ENCODE measurements at places on chromosomes 11 and 22.

DNA sequence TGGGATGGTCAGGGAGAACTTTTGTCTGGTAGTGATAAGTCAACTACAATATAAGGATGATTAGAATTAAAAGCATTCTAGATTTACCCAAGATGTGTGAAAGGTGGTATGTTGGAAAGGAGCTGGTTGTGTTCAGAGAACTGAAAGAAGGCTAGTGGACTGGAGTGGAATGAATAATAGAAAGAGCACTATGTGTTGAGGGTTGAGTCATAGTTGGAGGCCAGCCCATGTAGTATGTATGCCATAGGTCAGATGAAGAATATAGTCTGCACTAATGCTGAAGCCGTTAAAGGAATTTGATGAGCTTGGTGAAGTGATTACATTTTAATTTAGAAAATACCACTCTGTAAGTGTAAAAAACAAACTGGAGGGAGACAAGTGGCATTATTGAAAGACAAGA lies 514.1 kb downstream of the CNTN5 start:
- no peak for DNase-seq

GRCh38 chr11:115075356-115075755 lies 397.0 kb downstream of the NXPE2 start:
- no peak for DNase-seq

DNA sequence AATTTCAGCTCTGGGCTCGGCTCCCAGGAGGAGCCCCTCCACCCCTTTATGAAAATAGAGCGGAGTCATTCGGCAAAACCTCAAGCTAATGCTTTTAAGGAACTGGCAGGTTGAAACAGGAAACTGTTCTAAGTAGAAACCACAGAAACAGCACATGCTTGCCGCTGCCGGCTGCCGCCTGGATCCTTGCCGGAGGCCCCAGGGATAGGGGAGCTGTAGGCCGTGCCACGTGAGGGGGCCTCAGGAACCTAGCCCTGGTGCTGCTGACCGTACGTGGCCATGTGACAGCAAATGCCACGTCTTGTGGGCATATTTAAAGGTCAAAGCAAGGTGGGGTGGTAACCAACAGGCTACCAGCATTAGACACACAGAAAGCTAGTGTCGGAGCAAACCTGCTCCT lies 77.9 kb upstream of the TIMP3 start:
- DNase-seq = no peak

- DNase-seq = no peak
Measured at GRCh38 chr11:93285430-93285829, 45.1 kb upstream of the DEUP1 start.

GRCh38 chr22:47388331-47388730 lies 625.9 kb downstream of the TBC1D22A start:
- no peak for DNase-seq

DNA sequence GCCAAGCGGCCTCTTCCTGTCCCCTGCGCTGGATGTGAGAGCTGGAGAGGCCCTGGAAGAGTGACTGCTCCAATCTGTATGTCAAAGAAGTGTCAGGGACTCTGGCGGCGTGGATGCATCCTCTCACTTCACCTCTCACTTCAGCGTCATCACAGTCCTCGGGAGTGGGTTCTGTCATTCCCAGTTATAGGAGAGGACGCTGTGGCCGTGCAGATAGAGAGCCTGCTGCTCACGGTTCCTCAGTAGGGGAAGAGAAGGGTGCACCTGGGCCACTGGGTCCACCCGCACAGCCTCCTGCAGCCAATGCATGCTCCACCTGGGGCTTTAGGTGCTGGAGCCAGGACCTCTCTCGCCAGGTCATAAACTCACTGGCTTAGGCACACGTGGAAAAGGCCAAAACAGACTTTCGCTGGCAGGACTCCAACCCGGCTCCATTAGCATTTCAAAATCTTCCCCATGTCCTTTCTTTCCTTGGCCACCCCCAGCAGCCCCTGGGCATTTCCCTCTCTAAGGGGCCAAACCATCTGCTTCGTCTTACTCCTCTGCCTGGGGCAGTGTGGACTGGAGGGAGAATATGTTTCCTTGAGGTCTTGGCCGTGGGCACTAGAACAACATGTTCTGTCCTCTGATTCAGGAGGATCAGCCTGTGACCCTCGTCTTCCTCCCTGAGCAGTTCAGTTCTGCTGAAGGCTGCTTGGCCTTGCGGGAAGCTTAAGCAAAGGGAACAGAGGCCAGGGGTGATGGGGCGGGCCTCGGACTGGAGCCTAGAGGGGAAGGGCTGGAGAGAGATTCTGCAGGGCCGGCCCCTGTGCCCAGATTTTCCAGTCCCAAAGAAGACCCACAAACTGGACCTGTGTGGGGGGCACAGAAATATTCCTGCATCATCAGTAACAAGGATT lies 57.8 kb downstream of the ST14 start:
- no peak for DNase-seq

DNA sequence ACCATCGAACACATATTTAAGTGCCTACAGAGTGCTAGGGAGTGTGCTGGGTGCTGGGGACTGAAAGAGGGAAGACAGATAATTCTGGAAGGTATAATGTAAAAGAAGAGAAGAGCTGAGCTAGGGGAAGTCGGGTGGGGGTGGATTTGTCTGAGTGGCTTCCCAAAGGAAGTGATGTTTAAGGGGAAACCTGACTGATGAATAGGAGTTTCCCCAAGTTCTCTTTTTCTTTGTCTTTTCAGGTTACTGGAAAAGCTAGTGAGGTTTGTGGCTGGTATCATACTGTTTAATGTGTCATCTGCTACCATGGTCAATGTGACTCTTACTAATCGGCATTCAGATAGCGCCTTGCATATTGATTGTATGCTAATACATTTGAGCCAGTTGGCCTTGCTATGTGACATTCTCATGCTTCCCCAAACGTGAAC lies 151.6 kb upstream of the MTMR2 start:
- DNase-seq = no peak

DNA sequence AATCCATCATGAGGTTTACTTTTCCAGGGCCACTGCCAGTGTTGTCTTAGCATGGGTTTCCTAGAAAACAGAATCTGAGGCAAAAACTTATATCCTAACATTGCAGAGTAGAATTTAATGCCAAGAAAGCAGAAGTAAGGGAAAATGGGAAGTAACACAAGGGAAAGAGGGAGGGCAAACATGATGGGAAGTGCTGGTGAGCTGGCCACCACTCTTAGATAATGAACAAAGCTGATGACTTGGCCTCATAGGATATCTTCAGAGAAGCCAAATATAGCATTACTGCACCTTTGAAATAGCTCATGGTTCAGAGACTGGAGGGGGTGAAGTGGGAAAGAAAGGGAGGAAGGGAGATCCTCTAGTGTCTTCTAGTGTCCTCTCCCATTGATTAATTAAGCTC lies 24.8 kb upstream of the CALCB start:
- no peak for DNase-seq

DNA sequence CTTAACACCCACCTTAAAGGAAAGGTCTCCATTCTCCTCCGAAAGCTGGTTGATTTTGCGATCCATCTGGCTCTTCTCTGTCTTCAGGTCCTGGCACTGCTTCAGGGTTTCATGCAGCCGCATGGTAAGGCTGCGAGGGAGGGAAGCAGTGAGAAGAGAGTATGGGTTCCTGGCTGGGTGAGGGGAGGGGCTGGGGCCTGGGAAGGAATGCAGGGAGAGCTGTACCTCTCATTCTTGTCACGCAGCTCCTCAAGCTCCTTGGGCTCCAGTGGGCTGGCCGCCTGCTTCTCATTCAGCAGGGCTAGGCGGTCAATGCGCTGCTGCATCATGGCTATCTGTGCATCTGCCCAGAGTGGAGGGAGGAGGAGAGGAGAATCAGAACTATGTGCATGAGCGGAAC lies 19.5 kb downstream of the IL18BP start:
- DNase-seq = no peak

DNA sequence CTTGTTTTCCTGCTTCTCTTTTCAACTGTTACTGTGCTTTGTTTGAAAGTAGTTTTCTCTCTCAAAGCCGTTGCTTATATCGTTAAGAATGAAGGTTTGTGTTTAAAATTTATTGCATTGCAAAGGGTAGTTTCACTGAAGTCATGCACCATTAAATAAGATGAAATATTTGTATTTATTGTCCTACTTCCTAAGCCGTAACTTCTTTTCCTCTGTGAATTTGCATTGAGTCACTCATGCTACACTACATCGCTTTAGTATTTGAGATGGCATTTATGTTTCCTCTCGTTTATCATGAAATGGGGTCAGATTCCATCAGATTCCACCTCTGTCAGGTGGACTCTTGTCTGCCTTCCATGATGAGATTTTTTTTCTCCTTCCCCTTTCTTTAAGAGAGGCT lies 65.8 kb upstream of the RASSF10 start:
- no peak for DNase-seq

- DNase-seq = no peak
Measured at GRCh38 chr11:34970480-34970879, 54.1 kb downstream of the PDHX start.

- DNase-seq = no peak
Measured at GRCh38 chr22:27057717-27058116, 400.3 kb downstream of the MIAT start.

DNA sequence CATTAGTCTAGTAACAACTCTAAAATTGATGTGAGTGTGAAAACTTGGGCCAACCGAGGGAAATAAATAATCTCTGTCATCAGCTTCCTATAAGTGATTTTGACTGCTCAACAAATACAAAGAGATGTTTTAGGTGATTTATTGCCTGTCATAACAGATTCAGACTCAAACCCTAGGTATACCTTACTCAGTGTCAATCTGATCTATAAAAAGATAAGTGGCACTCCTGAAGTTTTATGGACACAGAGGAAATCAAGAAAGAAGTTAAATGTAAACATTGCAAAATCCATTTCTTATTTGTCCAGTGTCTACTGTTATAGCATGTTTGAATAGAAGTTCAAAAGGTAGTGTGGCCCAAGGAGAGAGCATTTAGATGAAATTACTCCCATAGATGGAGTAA lies 30.4 kb upstream of the TYR start:
- DNase-seq = no peak

GRCh38 chr11:78138291-78138690 lies 1.1 kb downstream of the ALG8 start:
- DNase-seq = no peak

DNA sequence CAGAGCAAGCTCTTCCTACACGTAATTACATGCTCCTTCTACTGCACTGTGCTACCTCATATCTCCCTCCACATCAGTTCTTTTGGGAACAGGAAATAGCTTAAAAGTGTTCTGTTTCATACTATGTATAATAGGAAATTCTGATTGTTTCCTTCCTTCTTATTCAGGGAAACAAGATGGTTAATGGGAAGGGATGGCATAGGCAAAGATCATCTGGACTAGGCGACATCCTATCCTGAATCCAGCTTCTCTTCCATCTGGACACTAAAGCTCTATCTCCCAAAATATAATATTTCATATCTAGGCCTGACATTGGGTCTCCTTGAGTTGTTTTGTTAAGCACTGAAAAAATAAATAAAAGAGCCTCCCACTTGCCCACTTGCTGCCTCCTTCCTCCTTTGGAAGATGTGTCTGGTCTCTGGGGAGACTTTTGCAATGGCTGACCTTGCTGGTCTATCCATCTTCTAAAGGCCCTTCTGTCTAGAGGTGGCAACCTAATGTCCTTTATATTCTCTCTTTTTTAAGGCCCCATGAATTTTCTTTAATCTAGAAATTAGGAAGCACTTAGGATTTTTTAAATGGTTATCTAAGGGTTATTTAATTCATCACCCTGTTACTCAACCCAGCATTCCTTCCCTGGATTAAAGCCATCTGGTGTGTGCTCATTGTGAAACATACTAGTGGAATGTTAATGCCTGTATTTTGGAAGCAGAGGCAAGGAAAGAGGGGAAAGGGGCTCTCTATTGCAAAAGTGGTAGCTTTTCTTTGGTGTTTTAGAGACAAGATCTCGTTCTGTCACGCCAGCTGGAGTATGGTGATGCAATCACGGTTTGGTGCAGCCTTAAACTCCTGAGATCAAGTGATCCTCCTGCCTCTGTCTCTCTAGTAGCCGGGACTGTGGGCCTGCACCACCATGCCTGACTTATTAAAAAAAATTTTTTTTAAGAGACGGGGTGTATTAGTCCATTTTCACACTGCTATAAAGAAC lies 20.6 kb downstream of the CLMP start:
- DNase-seq = peak; percentile 49

DNA sequence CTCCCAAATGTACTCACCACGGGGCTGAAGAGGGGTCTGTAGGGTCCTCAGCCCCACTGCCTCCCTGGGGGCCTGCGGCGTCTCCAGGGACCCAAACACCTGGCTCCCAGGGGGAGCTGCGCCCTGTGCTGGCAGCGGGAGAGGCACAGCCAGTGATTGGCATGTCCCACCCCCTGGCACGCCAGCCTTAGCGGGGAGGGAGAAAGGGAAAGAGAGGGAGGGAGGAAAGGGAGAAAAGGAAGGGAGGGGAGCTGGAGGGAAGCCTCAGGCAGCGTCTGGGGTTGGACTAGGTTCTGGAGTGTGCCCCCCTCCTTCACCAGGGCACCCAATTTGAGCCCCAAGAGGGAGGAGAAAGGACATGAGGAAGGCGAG lies at the start of gene CHRM1:
TSS of gene CHRM1 (minus strand) at position 163 of the 372 bp plus-strand sequence. CDS start 10,263 bp downstream, outside the sequence.
- DNase-seq = no peak

DNA sequence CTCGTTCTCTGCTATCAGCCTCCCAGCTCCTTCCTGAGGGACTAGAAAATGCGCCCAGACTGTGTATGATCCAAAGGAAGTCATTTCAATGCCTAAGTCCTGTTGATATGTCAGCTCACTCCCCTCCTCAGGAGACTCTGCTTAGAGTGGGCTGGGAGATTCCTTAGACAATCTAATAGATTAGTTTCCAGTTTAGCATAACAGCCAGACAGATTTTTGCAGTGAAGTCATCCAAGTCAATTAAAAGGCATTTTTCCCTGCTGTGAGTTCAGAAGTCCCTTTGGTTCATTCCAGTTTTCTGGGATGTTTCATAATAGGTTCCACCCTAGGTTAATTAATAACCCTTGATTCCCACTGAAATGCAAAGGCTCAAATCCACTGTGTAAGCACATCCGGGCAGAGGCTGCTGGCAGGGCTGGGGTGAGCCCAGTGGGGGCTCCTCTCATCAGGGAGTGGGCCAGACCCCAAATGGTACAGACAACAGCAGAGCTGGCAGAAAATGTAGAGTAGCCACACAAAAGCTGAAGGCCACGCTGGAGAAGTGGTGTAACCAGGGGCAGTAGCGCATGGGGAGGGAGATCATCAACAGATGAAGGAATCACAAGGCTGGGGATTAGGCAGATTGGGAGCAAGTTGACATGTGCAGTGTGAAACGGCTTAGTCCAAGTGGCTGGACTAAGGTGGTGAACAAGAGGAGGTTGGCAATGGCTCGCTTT lies 90.6 kb downstream of the SYN3 start:
- DNase-seq = no peak

Measured in gastrocnemius medialis (tissue), 4 donors.